ENCODE measurements at places on chromosomes 2 and 18. TPM values are rescaled to one million over a fixed set of nuclear protein-coding genes. Genes with fewer than 3 reads are reported as not detected.

Gene SFT2D3
- 8.5 TPM for total RNA-seq

Gene KCNG2
- not detected for total RNA-seq

Gene SERPINE2
- total RNA-seq, result 24.8 TPM

Gene STPG4
- 0.47 TPM for total RNA-seq

Gene C2orf15
- total RNA-seq, result 3.5 TPM

- peak; percentile 26 for DNase-seq
Observed at GRCh38 chr2:182824056-182824766, 42.2 kb downstream of the FRZB start.

- DNase-seq, result no peak
Observed at GRCh38 chr2:44602446-44602845, 240.7 kb downstream of the CAMKMT start.

GRCh38 chr2:69242651-69243051 is 144.4 kb downstream of the GFPT1 start:
- no peak for DNase-seq

GRCh38 chr2:174365571-174365970 is 30.0 kb upstream of the SCRN3 start:
- no peak for DNase-seq

- DNase-seq, result no peak
Observed at GRCh38 chr2:211061612-211062296, 505.4 kb downstream of the CPS1 start.

DNA sequence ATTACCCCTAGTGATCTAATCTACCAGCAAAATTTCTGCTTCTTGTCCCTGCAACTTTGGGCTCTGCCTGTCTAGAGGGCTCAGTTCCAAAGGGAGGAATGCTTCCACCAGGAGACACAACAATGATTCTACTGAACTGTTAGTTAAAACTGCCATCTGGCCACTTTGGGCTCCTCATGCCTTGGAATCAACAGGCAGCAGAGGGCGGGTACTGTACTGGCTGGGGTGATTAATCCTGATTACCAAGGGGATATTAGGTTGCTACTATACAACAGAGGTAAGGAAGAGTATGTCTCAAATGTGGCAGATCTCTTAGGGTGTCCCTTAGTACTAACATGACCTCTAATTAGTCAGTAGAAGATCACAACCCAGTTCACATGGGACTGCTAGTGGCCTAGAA is 21.4 kb downstream of the HADHA start:
- DNase-seq, result no peak

- DNase-seq, result no peak
Observed at GRCh38 chr18:59459369-59460071, 100.5 kb upstream of the LMAN1 start.

DNA sequence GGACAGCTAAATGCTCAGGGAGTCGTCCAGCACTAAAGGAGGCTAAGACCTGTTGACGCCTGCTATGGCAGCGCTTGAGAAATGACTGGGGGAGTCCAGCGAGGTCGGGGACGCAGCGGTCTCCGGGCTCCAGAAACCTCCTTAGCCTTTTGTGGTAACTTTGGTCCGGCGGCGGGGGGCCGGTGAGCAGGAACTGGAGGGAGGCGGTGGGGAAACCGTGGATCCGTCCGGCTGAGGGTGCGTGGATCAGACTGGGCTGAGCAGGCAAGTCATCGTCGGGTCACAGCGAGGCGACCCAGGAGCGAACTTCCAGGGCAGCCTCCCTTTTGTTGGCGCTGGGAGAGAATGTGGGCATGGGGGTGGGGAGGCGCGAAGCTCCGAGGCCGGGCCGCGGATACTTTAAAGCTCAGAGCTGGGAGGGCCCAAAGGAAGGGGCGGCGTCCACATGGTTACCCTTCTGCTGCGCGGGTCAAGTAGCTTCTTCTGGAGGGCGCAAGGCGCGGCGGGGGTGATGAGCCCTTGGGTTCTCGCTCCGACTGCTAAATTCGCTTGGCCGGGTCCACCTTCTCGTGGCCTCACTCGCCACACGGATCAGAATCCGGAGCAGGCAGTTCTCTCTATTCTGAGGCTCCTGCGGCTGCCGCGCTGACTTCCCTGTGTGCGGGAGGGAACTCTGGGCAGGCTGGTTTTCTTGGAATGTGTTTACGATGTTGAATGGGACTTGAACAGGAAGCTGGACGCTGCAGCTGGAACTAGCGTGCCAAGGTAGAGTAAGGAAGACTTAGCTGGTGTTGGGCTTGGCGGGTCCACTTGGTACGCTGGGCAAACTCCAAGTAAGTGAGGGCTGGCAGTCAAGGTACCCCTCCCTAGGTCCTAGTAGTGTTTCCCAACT is 920 bp downstream of the GULP1 start:
- DNase-seq, result peak; percentile 69

DNA sequence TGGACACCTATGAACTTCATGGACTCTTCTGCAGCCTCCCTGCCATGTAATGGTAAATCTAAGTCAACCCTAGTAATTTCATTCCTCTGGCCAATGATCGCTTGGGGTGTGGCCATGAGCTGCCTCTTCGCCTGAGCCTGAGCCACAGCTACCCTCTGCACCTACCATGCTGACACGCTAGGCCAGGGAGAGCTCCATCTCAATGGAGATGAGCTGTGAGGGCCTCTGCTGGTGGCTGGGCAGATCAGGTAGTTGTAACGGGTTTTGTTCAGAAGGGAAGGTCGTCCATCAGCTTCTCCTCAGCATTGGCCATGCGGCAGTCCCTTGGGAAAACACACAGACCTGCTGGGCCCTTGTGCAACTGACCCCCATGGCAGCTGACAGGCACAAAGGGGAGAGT is 24.4 kb downstream of the MPHOSPH10 start:
- no peak for DNase-seq

DNA sequence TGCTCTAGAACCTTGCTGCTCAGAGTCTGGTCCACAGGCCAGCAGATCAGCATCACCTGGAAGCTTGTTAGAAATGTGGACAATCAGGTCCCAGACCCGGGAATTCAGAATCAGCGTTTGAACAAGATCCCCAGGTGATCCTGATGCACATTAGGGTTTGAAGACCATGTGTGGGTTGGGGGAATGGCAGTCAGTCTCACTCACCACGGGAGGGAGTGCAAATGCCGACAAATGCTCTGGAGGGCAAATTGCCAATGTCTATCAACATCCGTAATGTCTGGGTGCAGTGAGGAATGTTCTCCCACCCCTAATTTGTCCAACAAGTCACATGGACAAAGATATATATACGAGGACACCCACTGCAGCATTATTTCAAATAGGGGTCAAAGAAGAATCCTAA is 34.5 kb downstream of the INPP5D start:
- DNase-seq, result no peak

Measured in left colon (tissue), 2 donors.